ENCODE measurements at places on chromosomes 4 and X.
A peak's percentile ranks its signal among the peaks of the same experiment; 100 is the strongest.

DNA sequence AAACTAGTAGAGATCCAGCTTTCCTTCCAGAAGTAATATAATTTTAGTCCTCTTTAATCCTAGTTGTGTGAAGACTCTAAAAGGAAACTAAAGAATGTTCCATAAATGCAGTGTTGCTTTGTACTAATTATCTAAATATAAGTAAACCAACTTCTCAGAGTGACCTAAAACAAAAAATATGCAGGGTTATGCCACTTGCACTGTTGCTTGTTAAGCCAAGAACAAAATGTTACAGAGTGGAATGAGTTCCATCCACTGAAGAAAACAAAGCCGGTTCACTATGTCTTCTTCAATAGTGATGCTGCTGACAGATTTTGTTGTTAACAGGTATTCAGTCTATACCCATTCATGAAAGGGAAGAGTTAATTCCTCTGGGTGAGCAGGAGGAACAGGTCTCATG is 252.0 kb upstream of the DIAPH2 start:
- DNase-seq: no peak

- DNase-seq: no peak
These were observed 144.3 kb upstream of the PAQR3 start for GRCh38 chr4:79083406-79084010.

- no peak for DNase-seq
These were observed 62.1 kb downstream of the EDNRA start for GRCh38 chr4:147543034-147543433.

DNA sequence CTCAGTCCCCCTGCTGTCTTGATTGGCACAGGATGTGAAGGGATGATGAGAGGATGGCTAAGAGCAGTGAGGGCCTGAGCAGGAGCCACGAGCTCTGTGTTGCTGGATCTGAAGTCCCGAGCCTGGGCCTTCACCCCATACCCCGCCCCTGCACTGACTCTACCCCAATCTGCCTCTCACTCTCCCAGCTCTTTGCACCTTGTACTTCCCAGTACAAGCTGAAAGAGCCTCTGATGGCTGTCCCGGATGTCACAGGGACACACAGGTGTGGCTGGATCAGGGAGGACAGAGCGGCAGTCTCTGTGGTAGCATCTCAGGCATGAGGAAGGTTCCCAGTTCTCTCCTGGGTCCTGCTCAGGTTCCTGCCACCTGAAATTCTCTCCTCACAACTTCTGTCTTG is 103.6 kb downstream of the CHIC2 start:
- DNase-seq: no peak

DNA sequence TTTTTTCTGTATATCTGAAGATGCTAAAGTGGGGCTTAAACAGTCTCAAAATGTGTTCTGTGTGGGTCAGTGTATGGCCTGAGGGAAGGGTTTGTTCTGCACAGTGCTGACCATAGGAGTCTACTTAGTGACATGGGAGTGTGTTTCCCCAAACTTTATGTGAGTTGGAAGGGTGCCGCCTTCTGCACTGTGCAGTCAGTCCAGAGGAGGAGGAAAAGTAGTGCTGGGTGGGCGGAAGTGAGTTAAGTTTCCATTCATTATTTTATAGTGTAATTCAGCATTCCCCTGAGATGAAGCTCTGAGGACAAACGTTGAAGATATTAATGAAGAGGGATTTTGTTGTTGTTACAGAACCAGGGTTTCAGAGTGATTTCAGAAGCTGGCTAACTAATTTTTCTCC is 2.9 kb downstream of the CHST7 start:
- DNase-seq: no peak

GRCh38 chrX:129597905-129598304 is 56.9 kb downstream of the APLN start:
- DNase-seq: no peak

DNA sequence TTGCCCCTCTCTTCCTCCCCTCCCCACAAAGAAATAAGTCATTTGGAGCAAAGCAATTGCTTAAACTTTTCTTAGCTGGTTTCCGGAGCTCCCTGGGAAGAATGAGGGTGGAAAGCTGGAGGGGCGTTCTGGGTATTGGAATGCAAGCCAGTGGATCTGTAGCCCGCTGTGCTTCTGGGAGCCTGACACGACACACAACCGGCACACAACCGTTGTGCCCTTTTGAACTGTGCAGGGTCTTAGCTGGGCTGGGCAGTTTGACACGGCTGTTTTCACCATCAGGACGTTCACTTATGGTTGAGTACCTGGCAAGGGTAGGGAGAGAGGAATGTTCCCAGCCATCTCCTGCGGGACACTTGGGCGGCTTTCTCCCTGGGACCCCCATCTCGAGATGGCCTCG is 38.3 kb downstream of the SHROOM2 start:
- DNase-seq: no peak

DNA sequence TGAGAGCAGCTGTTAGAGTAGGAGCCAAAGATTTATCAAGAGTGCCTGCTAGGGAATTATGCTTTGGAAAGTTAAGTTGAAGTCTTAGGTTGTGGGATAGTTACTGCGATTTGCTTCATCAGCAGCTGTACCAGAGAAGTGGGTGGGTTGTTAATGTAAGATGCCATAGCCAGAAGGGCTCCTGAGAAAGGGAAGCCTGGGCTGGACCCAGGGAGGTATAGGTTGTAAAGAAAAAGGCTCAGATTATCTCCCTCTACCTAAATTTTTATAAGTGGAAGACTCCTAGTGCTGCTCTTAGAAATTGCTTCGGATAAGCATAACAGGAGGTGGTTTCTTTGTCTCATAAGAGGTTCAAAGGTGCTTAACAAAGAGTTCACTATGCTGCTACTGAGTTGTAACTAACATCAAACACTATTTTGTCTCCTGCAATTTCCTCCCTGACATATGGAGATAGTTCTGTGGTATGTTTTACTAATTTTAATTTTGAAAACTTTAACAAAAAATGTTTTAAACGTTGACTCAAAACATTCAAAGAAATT is 356.9 kb downstream of the DTHD1 start:
- no peak for DNase-seq

- DNase-seq: no peak
These were observed 1.8 kb downstream of the CCNQ start for GRCh38 chrX:153596981-153597750.

GRCh38 chr4:155973639-155974475 is 20.2 kb upstream of the CTSO start:
- DNase-seq: no peak

GRCh38 chr4:184168406-184169019 is 49.2 kb downstream of the ENPP6 start:
- DNase-seq: peak; percentile 22

DNA sequence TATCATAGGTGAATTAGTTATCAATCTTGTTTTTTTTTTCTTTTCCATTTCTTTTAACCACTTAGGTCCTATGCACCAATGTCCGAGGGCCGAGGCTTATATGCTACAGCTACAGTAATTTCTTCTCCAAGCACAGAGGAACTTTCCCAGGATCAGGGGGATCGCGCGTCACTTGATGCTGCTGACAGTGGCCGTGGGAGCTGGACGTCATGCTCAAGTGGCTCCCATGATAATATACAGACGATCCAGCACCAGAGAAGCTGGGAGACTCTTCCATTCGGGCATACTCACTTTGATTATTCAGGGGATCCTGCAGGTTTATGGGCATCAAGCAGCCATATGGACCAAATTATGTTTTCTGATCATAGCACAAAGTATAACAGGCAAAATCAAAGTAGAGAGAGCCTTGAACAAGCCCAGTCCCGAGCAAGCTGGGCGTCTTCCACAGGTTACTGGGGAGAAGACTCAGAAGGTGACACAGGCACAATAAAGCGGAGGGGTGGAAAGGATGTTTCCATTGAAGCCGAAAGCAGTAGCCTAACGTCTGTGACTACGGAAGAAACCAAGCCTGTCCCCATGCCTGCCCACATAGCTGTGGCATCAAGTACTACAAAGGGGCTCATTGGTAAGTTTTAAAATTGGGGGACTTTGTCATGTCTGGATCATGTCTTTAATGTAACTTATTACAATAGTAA is 250.7 kb downstream of the RAPGEF2 start:
- DNase-seq: no peak

GRCh38 chr4:149279776-149280175 is 535.9 kb downstream of the IQCM start:
- DNase-seq: no peak

DNA sequence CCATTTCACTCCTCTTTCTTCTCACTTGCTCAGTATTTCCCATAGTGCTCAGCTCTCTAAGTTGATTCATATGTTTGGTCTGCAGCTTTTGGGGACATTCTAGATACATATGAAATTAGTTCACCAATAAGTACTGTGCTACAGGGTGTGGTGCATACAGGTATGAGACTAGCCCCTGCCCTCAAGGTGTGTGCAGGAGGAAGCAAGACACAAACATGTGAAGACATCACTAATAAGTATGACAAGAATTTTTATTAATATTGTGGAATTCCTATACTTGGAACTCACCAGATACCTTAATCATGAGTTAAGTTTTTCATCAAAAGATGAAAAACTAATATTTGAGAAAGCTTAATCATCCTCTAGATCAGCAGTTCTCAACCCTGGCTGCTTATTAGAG is 505.2 kb downstream of the ZNF674 start:
- no peak for DNase-seq

DNA sequence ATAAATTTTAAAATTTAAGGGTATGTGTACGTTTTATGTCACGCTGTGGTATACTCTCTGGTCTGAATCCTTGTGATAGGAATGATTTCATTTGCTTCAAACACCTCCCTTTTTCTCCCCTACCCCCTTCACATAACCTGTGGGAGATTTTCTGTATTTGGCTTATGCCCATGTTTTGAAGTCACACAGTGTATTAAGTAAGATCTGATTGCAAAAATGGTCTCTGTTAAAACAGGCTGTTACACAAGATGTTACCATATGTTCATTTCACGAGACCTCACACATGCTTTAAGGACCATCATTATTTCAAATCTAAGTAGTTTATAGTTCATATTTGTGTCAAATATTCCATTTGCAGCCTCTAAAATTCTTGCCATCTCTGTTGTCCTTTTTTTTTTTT is 63.5 kb downstream of the TMEM131L start:
- DNase-seq: no peak

DNA sequence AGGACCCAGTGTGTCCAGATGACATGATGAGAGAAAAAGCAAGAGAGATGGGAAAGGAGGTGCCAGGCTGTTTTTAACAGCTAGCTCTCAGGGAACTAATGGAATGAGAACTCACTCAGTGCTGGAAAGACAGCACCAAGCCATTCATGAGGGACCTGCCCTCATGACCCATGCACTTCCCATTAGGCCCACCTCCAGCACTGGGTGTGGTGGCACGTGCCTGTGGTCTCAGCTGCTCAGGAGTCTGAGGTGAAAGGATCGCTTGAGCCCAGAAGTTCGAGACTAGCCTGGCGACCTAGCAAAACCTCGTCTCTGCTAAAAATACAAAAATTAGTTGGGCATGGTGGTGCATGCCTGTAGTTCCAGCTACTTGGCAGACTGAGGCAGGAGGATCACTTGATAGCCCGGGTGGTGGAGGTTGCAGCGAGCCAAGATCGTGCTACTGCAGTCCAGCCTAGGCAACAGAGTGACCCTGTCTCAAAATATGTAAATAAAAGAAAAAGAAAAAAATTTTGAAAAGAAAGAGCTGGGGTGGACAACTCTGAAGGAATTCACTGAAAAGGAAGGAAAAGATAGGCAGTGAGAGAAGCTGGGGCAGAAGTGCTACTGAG is 50.9 kb downstream of the FAM193A start:
- no peak for DNase-seq

GRCh38 chrX:153468008-153468580 is 2.3 kb downstream of the HAUS7 start:
- DNase-seq: no peak

- no peak for DNase-seq
These were observed 9.4 kb upstream of the ADD1 start for GRCh38 chr4:2834001-2834921.

- no peak for DNase-seq
These were observed 985.1 kb upstream of the SLIT2 start for GRCh38 chr4:19266566-19266965.

GRCh38 chr4:163815776-163816175 is 321.3 kb downstream of the TMA16 start:
- no peak for DNase-seq

- DNase-seq: no peak
These were observed 11.0 kb upstream of the EIF4E start for GRCh38 chr4:98939892-98940298.

Data from NCI-H146 (cell line).